ENCODE measurements at places on chromosomes 13 and 19.
A peak's percentile ranks its signal among the peaks of the same experiment; 100 is the strongest.

DNA sequence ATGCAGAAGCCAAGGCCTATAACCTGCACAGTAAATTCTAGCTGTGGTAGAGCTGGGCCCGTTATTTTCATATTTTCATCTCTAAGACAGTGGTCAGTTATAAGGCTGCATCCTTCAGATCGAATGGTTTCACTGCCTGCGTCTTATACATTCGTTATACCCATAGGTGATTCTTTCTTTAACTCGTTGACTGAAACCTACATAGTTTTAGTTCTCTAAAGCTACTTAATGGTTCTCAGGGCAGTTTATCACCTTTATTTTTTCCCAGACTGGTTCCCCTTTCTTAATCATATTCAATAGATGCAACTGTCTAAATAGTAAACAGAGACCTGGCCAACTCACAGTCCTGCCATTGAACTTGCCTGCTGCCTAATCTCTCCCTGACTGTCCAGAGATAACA, 615.3 kb upstream of the SLITRK1 start:
- DNase-seq = no peak

GRCh38 chr19:38653028-38653571, 5.7 kb downstream of the ACTN4 start:
- no peak for DNase-seq

GRCh38 chr13:23554000-23554399, 16.2 kb upstream of the TNFRSF19 start:
- no peak for DNase-seq

- DNase-seq = peak; percentile 33
Observed at GRCh38 chr19:49106648-49107135, 7.5 kb upstream of the LIN7B start.

GRCh38 chr13:112111239-112111857, 44.4 kb downstream of the SOX1 start:
- no peak for DNase-seq

GRCh38 chr13:107743100-107743499, 472.2 kb downstream of the LIG4 start:
- no peak for DNase-seq
